ENCODE measurements at places on chromosomes 5 and 9. TPM values are rescaled to one million over a fixed set of nuclear protein-coding genes. Genes with fewer than 3 reads are reported as not detected.

LCN2 gene
- 75.1 TPM for polyA plus RNA-seq

SUB1 gene
- polyA plus RNA-seq, result 50.7 TPM

NAA35 gene
- polyA plus RNA-seq, result 6.6 TPM

DIRAS2 gene
- polyA plus RNA-seq, result 0.42 TPM

PCDHGA6 gene
- polyA plus RNA-seq, result 1.4 TPM

GPR21 gene
- polyA plus RNA-seq, result not detected

GPR151 gene
- not detected for polyA plus RNA-seq

C8G gene
- polyA plus RNA-seq, result 5.0 TPM

ARL14EPL gene
- polyA plus RNA-seq, result not detected

ADGRD2 gene
- polyA plus RNA-seq, result not detected

RELL2 gene
- polyA plus RNA-seq, result 9.0 TPM

GPR150 gene
- 1.4 TPM for polyA plus RNA-seq

GNG10 gene
- polyA plus RNA-seq, result 19.6 TPM

FOXD4 gene
- polyA plus RNA-seq, result 0.68 TPM

PCDHGA8 gene
- polyA plus RNA-seq, result 0.49 TPM

DNM1 gene
- 19.6 TPM for polyA plus RNA-seq

PCDHGA11 gene
- 0.99 TPM for polyA plus RNA-seq

RASGRF2 gene
- 1.1 TPM for polyA plus RNA-seq

PCDHGB7 gene
- 1.1 TPM for polyA plus RNA-seq

STPG3 gene
- not detected for polyA plus RNA-seq

RNF208 gene
- polyA plus RNA-seq, result 20.7 TPM

MROH2B gene
- not detected for polyA plus RNA-seq

CDC20B gene
- polyA plus RNA-seq, result not detected

CCNJL gene
- 0.16 TPM for polyA plus RNA-seq

SARDH gene
- 18.5 TPM for polyA plus RNA-seq

ORM2 gene
- 0.34 TPM for polyA plus RNA-seq

MEIKIN gene
- polyA plus RNA-seq, result not detected

CAMK4 gene
- polyA plus RNA-seq, result 0.12 TPM

TMEM171 gene
- 0.27 TPM for polyA plus RNA-seq

TLE1 gene
- 27.5 TPM for polyA plus RNA-seq

CENPK gene
- 0.57 TPM for polyA plus RNA-seq

OR2V2 gene
- not detected for polyA plus RNA-seq

SPTAN1 gene
- polyA plus RNA-seq, result 123 TPM

ANKRD33B gene
- polyA plus RNA-seq, result 0.77 TPM

NRG2 gene
- 3.3 TPM for polyA plus RNA-seq

CTXN3 gene
- polyA plus RNA-seq, result not detected

TAF9 gene
- 25.2 TPM for polyA plus RNA-seq

LIX1 gene
- polyA plus RNA-seq, result not detected

WNT8A gene
- not detected for polyA plus RNA-seq

TMEM252 gene
- polyA plus RNA-seq, result not detected

PCDHGB5 gene
- 1.4 TPM for polyA plus RNA-seq

PCDHGB3 gene
- 0.99 TPM for polyA plus RNA-seq

WDR5 gene
- polyA plus RNA-seq, result 26.1 TPM

CDKN2B-AS1 gene
- not detected for polyA plus RNA-seq

CATSPER3 gene
- 2.2 TPM for polyA plus RNA-seq

AGXT2 gene
- not detected for polyA plus RNA-seq

PHF24 gene
- 0.05 TPM for polyA plus RNA-seq

FBP1 gene
- polyA plus RNA-seq, result 39.2 TPM

PCDHA6 gene
- polyA plus RNA-seq, result 1.6 TPM

ECPAS gene
- 18.3 TPM for polyA plus RNA-seq

ZNF879 gene
- polyA plus RNA-seq, result 1.6 TPM

All from pancreas (tissue), 10 donors.